ENCODE measurements at places on chromosomes 2 and 18.

DNA sequence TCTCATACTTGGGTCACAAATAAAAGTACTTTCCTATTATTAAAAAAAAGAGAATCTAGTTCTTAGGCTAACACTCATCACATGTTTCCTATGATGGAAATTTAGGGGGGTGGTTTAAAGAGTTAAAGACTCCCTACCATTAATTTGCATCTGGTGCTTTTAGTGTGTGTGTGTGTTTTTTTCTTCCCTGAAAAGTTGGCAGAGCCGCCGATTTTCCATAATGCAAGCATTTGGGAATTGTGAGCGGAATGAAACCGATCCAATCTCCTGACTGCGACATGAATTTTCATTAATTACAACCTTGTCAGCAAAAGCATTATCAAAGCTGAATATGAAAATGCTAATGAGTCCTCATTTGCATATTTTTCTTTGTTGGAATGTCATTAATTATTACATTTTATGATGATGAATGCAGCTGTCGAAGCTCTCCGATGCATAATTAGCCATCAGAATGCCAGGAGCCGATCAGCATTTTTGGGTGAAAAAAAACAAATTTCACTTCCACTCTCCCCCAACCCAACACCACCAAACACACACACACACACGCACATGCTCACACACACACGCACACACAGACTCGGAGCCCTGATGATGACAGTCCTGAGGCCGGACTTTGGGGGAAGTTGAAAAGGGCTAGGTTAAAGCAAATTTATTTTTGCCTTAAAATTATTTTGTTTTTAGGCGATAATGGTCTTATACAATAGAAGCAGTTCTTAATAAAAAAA is 165.4 kb downstream of the TCF4 start:
- DNase-seq: no peak

DNA sequence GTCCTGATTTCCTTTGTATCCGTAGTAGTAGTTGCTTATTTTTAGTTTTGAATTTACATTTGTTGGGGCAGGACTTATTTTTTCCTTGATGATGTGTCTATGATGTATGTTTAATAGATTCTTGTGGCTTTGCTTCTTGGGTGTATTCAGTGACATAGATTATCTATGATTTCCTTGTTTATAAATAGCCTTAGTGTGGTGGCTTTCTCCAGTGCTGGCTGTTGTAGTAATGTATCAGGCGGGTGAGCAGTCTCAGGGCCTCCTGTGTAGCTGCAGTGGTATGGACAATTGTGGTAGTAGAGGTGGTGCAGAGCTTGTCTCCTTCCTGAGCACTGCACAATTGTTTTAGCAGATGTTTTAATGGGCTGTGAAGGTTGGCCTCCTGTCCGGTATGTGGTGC is 60.5 kb downstream of the SMCHD1 start:
- DNase-seq: no peak

DNA sequence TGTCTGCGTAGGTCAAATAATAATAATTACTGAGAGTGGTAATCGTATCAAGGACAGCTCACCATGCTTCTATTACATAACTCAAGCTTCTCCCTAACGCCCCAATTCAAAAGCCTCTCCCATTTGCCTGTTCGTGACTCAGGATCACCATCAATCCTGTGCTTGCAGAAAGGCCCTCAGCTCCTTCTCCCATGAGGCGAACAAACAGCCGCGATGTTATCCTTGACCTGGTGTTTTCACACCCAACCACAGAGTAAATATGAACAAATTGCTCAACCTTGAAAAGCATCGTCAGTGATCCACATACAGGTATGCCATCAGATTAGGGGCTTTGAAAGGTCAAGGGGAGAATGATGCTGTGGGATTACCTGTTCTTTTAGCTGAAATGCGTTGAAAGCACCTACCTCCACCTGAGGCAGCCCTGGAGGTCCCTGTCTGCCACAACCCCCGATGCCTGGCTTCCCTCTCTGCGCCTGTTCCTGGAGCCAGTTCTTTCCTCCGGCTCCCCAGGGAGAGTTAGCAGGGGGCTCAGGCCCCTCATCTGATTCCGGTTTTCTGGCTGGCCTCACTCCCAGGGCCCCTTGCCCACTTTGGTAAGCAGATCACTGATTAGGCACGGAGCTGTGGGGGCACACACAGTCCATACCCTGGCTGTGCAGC is 39.1 kb upstream of the ODC1 start:
- DNase-seq: no peak

DNA sequence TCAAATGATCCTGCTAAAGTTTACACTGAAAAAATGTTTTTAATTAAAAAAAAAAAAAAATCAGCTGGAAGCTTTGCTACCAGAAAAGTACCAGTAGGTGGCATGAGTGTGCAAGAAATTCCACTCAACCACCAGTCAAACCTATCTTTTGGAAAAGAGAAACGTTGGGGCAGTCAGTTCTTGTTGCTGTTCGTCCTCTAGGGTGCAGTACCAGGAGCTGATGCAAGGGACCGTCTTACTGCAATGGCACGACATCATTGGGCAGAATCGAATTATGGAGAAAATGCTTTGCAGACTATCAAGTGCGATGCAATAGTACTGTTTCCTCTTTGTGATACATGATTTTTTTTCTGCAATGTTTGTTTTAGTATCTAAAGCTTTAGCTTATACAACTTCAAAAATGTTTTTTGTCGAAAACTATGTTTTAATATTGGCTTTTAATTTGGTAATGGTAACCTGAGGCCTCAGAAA is 18.3 kb downstream of the YPEL5 start:
- DNase-seq: peak; percentile 37

GRCh38 chr2:184363213-184363612 is 235.1 kb upstream of the ZNF804A start:
- DNase-seq: no peak

GRCh38 chr2:213261237-213261636 is 23.0 kb upstream of the SPAG16 start:
- DNase-seq: no peak

DNA sequence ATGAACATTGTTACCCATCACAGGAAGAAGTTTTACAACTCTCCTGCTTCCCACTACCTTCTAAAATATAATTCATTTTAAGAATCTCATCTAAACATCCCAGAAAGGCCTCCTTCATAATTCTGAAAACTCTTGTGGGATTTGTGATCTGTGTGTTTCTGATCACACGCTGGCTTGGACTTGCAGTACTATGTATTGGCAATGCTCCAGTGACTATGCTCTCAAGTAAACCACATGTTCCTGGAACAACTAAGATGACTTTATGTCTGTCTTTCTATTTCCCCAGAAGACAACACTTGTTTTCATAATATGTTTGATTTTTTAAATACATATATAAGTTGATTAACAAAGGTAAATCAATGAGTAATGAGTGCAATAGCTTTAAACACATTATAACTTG is 376.6 kb upstream of the NETO1 start:
- DNase-seq: no peak

DNA sequence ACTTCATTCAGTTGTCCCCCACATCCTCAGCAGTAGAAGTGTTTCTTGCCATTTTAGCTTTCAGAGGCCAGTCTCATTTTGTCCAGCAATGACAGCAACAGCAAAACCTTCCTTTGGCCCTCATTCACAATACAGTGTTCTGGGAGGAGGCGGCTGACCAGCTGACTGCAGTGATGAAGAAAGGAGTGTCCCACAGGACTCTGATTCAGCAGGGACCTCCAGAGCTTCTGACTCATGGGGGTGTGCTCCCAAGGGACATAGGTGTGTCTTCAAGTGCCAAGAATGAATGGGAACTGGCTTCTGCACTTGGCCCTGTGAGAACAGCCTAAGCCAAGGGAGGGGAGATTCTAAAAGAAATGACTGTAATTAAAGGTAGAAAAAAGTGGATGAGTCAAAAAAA is 147.0 kb upstream of the PELI1 start:
- DNase-seq: no peak

GRCh38 chr2:102489646-102490045 is 16.6 kb downstream of the SLC9A4 start:
- no peak for DNase-seq

GRCh38 chr2:180730976-180731375 is 249.4 kb upstream of the UBE2E3 start:
- DNase-seq: no peak

DNA sequence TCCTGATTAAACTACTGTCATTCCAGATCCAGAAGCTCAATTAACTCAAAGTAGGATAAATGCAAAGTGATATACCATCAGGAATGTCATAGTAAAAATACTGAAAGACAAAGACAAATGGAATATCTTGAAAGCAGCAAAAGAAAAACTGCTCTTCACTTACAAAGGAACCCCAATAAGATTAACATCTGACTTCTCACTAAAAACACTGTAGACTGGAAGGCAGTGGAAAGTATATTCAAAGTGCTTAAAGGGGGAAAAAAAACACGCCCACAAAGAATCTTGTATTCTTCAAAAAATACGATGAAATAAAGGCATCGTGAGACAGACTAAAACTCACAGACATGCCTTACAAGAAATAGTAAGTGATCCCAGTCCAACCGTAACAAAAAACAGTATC is 195.7 kb downstream of the DOK6 start:
- no peak for DNase-seq

DNA sequence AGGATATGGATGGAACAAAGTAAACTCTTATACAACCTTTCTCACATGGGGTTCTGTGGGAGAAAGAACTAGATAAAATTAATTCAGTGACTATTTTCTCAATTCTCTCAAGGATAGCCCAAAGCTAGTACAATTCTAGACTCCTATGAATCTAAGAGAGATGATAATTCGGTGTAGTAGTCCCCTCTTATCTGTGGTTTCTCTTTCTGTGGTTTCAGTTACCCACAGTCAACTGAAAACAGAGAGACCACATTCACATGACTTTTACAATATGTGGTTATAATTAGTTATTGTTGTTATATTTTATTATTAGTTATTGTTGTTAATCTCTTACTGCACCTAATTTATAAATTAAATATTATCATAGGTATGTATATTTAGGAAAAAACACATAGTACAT is 53.5 kb upstream of the C2orf15 start:
- no peak for DNase-seq

DNA sequence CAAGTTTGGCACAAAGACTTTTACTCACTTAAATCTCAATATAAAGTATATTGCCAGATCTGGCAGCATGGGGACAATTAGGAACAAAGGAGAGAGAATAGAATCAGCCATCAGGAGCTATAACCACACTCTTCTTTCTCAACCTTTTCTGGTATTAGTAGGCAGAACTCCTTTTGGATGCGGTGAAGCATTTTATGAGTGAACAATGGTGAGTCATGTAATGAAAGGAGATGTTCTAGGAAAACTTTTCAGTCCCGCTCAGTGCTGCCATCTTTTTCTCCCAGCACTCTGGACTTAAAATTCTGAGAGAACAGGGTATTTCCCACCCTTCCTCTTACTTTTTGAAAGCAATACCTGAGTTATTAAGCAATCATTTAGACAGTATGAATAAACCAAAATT is 32.2 kb downstream of the PLEKHA3 start:
- DNase-seq: no peak

DNA sequence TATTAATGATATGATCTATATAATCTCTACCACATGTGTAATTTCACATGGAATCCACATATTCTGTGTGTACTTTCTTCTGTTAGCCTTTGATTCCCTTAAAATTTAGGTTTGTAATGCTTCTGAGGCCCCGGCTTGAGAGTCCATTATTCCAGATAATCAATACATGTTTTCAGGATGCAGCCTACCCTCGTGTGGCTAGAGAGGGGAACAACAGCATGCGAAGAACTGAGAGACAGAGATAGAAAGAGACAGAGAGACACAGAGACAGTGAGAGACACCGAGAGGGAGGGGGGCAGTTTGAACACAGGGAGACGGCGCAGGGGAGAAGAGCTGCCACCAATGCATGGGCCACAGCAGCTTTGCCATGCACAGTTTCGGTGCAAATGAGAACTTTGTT is 185.4 kb downstream of the SNTG2 start:
- no peak for DNase-seq

GRCh38 chr2:2581331-2582159 is 250.5 kb upstream of the MYT1L start:
- DNase-seq: no peak

- no peak for DNase-seq
These were observed 11.5 kb downstream of the NPC1 start for GRCh38 chr18:23574611-23575308.

- peak; percentile 22 for DNase-seq
These were observed 31.5 kb downstream of the ACVR1C start for GRCh38 chr2:157596992-157597681.

DNA sequence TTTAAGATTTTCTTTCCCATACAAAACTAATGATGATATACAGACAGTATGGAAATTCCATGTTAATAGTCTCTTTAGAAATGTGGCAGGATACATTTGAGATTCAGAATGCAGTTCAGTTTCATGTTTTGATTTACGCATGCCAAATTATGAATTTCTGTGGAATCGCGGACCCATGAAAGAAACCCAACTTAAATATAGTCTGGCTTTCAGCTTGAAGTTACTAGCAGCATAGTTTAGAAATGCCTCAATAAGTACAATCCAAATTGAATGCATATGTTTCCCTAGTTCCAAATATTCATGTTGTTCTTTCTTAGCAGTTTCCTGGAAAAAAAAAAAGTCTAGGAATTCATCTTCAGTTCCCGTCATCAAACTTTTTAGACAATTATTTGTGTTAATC is 164.1 kb upstream of the RASGRP3 start:
- no peak for DNase-seq

DNA sequence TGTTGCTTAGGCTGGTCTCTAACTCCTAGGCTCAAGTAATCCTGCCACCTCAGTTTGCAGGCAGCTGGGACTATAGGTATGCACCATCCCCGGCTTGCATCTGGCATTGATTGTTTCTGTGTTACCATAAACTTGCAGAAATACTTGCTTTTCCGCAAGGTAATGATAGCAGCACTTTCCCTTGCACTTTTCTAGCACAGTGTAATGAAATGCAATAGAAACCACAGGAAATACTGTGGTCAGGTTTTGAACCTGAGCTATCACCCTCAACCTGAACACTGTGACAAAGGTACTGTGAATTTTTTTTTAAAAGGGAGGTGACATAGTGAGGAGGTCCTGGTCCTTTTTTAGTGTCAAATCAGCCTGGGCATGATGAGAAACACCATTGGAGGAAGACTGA is 38.3 kb downstream of the DHRS9 start:
- DNase-seq: no peak

- no peak for DNase-seq
These were observed 118.8 kb upstream of the LMAN1 start for GRCh38 chr18:59477849-59478248.

DNA sequence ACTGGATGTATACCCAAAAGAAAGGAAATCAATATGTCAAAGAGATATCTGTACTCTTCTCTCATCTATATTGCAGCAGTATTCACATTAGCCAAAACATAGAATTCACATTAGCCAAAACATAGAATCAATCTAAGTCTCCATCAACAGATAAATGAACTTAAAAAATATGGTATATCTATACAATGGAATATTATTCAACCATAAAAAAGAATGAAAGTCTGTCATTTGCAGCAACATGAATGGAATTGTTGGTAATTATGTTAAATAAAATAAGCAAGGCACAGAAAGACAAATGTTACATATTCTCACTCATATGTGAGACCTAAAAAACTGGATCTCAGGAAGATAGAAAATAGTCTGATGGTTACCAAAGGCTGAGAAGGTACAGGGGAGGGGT is 212.1 kb upstream of the ZC3H15 start:
- DNase-seq: no peak

GRCh38 chr2:202361108-202361507 is 15.0 kb upstream of the BMPR2 start:
- no peak for DNase-seq
